ENCODE measurements at places on chromosomes 4 and X.

GRCh38 chr4:34932591-34932990 lies 1311.7 kb downstream of the ARAP2 start:
- DNase-seq: no peak

DNA sequence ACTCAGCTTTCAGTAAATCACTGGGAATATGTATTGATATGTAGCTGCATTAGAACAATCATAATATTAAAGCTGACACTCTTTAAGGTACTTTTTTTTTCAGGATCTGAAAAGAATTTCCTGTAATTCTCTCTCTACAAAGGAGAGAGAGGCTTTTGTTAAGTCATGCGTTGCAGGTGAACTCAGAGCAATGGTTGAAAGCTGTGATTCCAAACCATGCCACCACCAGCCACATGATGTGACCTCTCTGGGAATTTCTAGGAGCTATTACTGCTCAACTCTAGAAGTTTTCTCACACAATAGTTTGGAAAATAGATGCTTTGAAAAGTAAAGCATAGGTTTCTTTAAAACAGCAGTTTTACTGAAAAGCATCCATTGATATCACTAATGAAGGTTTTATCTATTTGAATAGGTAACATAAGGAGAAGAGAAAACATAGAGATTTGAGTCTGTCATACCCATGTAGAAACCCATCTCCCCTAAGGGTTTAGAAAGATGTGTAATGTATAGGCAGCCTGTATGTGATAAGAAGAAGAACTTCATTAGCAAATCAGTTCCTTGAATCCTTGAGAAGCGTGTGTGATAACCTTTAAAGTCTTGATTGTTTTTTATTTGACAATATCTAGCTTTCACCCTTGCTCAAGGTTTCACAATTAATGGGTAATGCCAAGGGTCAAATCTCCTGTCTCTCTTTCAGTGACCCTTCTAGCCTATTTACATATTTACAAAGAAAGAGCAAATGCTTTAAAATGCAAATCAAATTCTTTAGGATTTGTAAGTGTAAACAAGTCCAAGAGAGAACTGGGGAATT lies 161.0 kb upstream of the ANKRD50 start:
- no peak for DNase-seq

DNA sequence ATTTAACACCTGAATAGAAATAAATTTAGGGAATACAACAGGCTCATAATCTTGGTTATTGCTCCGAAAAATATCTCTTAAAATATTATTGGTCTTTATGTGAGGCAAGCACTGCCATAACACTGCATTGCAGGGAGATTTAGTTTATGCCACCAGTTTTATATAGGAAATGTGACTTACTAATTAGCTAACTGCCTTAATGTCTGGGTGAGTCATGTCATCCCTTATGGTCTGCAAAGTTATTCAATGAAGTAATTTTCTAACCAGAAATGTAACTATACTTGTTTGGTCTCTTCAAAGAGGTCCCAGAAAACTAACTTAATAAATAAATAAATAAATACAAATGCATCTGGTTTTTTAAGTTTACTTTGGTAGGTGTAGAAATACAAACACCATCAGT lies 597.2 kb downstream of the GALNTL6 start:
- no peak for DNase-seq

- DNase-seq: no peak
These were observed 40.4 kb downstream of the BCOR start for GRCh38 chrX:40057405-40057804.

GRCh38 chrX:151363316-151363715 lies 33.7 kb upstream of the VMA21 start:
- DNase-seq: no peak

DNA sequence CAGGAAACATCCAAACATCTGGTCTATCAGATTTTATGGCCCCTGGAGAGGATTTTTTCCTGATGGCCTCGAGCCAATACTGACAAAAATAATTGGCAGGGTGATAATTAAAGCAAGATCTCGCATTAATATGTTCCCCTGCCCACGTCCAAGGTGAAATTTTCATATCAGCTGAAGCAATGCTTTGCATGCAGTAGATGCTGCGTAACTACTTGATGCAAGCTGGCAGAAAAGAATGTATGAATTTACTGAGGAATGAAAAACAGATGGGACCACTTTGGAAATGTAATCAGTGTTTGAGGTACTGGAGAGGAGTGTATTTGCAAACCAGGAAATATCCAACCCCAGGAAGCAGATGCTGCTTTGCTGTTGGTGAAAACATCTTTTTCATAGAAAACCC lies 36.8 kb upstream of the REST start:
- DNase-seq: peak; percentile 2

DNA sequence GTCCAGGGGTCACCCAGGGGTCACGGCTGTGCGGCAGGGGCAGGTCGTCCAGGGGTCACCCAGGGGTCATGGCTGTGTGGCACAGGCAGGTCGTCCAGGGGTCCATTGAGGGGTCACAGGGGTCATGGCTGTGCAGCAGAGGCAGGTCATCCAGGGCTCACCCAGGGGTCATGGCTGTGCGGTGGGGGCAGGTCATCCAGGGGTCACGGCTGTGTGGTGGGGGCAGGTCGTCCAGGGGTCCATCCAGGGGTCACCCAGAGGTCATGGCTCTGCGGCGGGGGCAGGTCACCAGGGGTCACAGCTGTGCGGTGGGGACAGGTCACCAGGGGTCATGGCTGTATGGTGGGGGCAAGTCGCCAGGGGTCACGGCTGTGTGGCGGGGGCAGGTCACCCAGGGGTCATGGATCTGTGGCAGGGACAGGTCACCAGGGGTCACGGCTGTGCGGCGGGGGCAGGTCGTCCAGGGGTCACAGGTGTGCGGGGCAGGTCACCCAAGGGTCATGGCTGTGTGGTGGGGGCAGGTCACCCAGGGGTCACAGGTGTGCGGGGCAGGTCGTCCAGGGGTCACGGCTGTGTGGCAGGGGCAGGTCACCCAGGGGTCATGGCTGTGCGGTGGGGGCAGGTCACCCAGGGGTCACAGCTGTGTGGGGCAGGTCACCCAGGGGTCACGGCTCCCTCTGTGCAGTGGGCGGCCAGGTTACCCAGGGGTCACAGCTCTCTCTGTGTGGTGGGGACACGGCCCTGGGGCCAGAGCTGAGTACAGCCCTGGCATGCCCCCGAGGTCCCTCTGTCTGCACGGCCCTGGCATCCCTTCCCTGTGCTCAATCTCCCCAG lies 16.0 kb downstream of the ATP5ME start:
- DNase-seq: no peak

- no peak for DNase-seq
These were observed 639.5 kb upstream of the AADAT start for GRCh38 chr4:170729236-170729635.

GRCh38 chr4:41670530-41670929 lies 78.0 kb downstream of the PHOX2B start:
- no peak for DNase-seq

- DNase-seq: peak; percentile 62
These were observed 173.9 kb downstream of the WDFY3 start for GRCh38 chr4:84792366-84793301.

GRCh38 chr4:7956270-7956808 lies 16.7 kb upstream of the AFAP1 start:
- DNase-seq: peak; percentile 91

DNA sequence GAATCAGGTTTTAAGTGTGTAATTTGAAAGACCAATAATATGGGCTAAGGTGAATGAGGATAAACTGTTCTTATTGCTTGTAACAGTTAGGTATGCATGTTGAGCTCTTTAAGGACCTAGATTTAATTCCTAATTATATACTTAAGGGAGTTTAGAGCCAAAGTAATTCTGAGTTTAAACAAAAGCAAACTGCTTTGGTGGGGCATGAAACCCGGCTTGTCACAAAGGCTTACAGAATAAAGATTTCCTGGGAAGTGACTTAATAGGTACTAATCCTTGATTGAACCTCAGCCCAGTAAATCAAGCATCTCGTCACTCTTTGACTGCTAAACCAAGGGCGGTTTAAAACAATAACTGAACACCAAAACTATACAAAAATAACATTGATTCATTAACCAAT lies 1324.2 kb downstream of the RPA4 start:
- no peak for DNase-seq

GRCh38 chr4:53233114-53233795 lies 132.6 kb downstream of the SCFD2 start:
- no peak for DNase-seq

DNA sequence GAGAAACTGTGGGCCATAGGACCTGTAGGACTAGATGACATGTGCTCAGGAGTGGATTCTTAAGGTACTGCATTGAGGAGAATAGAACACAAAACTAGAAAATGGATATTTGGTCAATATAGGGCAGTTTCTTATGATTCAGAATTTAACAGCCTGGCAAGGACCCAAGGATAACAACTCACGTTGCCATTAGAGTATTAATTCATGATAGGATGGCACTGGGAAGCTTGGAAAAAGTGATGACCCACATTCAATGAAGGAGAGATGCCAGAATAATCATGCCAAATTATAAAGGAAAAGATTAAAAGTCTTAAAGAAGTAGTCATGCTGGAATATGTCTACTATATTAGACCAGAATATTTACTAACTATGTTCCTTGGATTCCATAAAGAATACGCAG lies 594.5 kb downstream of the ANKRD50 start:
- DNase-seq: no peak

DNA sequence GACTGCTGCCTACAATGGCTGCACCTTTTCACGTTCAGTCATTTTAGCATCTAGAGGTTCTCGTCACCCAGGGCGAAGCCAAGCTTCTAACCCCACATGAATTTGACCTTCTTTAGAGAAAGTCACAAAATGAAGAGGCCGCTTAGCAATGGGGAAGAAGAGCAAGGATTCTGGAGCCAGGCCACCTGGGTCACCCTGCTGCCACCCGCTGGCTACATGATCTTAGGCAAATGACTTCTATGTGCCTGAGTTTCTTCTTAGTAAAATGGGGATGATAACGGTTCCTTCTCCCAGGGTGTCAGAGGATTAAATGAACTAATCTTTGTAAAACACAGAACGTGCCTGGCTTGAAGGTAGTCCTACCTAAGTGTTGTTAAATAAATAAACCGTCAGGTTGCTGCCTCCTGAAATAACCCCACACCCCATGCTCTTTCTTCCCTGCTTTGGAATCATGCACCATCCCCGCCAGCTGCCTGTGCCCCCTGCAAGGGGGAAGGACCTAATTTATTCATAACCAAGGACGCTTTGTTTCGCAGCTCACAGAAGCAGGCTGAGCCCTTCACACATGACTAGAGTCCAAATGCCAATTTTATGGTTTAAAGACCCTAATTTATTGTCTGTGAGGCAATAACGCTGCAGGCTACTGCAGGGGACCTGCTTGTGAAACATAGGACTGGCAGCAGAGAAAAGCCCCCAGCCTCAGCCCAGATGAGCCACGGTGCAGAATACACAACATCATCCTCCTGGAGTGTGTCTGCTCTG lies 28.6 kb upstream of the NSG1 start:
- DNase-seq: no peak

DNA sequence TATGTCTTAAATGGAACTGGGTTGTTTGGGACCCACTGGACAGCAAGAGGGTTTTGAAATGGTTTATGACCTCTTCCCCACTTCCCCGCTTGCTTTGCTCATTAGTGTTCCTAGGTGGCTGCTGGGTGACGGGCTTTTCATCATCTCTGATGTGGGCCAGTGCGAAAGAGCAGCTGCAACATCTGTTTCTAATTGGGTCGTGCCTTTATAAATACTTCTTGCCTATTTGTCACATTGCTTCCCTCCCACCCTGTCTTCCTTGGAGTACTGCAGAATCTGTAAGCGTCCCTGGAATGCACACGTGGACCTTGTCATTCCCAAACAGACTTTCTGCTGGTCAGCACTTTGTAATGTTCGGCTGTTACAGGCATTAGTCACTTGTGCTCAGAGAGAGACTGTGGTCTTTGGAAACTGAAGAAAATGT lies 35.2 kb downstream of the SEPTIN11 start:
- DNase-seq: peak; percentile 99

- DNase-seq: no peak
These were observed 212.7 kb downstream of the GRID2 start for GRCh38 chr4:92516450-92516849.

DNA sequence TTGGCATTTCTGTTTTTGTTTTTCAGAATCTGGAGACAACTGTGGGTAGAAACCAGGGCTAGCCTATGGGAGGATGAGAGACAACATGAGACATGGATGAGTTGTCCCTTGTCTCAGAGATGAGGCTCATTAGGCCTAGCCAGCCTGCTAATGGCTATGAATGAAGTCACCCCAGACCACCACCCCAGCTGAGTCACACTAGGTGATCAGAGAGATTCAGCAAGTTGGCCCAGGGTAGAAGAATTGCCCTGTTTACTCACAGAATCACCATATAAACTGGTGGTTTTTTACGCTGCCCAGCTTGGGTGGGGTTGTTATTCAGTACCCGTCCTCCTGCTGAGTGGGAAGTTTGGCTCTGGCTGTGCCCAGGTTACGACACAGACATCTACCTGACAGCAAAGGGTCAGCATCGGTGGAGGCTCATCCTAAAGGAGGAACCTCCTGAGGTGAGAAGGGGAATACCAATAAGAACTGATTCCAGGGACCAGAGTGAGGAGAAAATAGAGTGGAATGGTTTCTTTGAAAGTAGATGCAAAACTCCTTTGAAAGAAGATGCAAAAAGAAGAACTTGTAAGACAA lies 17.2 kb upstream of the ARSJ start:
- DNase-seq: peak; percentile 73

- DNase-seq: no peak
These were observed 54.1 kb upstream of the CLDN34 start for GRCh38 chrX:9913146-9913433.

DNA sequence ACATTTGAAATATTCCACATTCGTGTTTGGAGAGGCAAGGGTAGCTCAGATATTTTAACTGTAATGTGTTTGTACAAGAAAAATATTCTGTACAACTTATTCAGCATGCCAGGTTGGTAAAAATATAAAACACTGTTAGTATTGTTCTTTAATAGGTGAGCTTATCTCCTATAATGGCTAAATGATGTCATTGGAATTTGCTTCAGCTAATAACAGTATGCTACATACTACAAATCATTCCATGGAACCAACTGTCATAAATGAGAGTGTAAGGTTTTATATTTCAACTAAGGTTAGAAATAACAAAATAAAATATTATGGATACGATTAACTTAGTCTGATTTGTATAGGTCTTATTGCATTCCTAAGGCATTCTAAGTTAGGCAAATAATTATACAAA lies 206.6 kb downstream of the ADGRL3 start:
- DNase-seq: no peak

- no peak for DNase-seq
These were observed 304.1 kb upstream of the TECRL start for GRCh38 chr4:64713256-64713840.

GRCh38 chr4:13977746-13978145 lies 350.2 kb upstream of the BOD1L1 start:
- no peak for DNase-seq

- peak; percentile 74 for DNase-seq
These were observed 3.5 kb downstream of the EDA2R start for GRCh38 chrX:66635360-66635759.

DNA sequence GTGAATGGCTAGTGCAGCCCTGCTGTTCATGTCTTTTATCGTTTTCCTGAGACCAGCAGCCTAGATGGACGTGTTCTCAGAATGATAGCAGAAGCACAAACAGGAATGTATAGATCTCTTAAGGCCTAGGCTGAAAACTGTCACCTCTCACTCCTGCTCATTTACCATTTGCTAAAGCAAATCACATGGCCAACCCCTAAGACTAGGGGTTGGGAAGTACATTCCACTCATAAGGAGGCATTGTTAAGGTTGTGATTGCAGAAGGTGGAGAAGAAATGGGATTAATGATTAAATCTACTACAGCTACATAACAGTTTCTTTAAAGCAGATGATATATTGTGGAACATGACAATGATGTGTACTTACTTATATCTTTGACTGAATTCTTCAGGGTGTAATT lies 536.8 kb upstream of the FTHL17 start:
- DNase-seq: no peak

GRCh38 chrX:135178636-135179035 lies 7.4 kb upstream of the CT55 start:
- no peak for DNase-seq
